ENCODE measurements at places on chromosomes 7 and 10. TPM values are rescaled to one million over a fixed set of nuclear protein-coding genes. Genes with fewer than 3 reads are reported as not detected.

DNA sequence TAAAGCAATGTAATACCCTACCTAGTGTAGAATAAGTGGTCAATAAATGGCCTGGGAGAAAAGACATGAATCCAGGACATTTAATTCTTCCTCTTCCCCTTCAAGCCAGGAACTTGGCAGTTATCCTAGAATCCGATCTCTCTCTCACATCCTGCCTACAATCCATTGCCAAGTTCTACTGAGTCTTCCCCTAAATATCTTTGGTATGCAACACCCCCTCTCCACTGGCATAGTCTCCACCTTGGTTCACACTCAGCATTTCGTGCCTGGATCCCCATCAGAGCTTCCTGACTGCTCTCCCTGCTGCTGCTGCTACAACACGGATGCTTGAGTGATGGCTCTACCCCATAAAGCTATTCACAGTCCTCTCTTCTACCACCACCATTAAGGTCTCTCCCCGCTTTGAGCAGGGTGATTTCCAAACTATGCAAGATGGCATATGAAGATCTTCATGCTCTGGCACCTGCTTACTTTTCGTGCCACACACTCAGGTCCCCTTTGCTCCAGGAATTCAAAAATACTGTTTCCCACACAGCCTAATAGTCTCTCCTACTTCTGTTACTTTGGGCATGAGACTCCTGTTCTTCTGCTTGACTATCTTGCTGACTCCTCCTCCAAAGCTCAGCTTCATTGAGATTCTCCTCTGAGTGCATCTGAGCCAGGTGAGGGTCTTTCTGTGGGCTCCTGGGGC lies 4.8 kb downstream of the ANK3 start:
- DNase-seq: no peak

GRCh38 chr7:15820319-15820718 lies 133.8 kb upstream of the MEOX2 start:
- no peak for DNase-seq

- no peak for DNase-seq
These were observed 13.8 kb downstream of the PTTG1IP2 start for GRCh38 chr7:90483251-90483650.

- no peak for DNase-seq
These were observed 98.8 kb downstream of the CACNB2 start for GRCh38 chr10:18238870-18239485.

GRCh38 chr7:138460649-138461607 lies 869 bp downstream of the TRIM24 start:
- DNase-seq: peak; percentile 66

DNA sequence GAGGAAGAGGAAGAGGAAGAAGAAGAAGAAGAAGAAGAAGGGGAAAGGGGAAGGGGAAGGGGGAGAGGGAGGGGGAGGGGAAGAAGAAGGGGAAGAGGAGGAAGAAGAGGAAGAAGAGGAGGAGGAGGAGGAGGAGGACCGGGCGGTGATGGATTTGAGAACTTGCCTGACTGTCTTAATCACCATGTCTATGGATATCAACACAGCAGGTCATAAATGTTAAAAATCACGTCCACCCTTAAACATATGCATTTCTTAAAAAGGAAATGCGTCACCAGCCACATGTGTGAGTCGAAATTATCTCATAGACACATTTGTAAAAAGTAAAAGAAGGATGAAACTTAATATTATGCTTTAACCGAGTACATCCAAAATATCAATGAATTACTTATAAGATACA lies 42.1 kb upstream of the INSIG1 start:
- no peak for DNase-seq

DNA sequence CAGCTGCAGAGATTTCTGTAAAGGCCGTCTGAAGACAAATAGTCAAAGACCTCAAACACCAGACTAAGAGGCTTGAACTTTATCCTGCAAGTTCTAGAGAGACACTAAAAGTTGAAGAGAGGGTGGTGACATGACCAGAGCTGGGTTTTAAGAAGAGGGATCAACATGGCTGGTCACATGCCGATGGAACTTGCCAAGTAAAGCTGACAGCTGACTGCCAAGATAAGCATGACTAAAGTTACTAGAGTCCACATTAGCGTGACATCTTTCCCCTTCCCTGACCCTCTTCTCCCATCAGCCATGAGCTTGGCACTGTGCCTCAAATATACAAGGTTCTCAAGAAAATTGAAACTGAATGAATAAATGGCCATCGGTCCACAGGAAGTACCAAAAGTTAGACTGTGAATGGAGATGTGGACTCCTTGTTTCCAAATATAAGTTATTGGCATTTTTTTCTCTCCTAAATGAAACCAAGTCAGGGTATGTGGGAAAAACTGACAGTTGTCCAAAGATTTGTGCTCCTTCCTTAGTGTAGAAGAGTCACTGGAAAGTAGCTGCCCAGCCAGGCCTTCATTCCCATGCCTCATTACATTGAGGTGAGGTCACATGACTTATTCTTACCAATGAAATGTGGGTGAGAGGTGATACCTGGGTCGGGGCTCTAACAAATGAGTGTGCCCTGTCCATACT lies 24.5 kb downstream of the XPNPEP1 start:
- DNase-seq: no peak

DNA sequence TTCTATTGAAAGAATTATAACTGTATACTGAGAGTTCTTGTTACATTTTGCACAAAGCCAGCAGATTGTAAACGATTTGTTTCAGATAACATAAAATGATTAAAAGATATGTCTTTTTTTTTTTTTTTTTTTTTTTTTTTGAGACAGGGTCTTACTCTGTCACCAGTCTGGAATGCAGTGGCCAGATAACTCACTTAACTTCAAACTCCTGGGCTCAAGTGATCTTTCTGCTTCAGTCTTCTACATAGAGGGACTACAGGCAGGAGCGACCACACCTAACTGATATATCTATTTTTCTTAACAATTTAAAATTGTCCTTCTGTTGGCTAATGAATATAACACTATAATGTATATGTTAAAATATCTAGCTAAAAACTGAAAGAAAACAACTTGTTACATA lies 317.3 kb upstream of the CACNA2D1 start:
- no peak for DNase-seq

DNA sequence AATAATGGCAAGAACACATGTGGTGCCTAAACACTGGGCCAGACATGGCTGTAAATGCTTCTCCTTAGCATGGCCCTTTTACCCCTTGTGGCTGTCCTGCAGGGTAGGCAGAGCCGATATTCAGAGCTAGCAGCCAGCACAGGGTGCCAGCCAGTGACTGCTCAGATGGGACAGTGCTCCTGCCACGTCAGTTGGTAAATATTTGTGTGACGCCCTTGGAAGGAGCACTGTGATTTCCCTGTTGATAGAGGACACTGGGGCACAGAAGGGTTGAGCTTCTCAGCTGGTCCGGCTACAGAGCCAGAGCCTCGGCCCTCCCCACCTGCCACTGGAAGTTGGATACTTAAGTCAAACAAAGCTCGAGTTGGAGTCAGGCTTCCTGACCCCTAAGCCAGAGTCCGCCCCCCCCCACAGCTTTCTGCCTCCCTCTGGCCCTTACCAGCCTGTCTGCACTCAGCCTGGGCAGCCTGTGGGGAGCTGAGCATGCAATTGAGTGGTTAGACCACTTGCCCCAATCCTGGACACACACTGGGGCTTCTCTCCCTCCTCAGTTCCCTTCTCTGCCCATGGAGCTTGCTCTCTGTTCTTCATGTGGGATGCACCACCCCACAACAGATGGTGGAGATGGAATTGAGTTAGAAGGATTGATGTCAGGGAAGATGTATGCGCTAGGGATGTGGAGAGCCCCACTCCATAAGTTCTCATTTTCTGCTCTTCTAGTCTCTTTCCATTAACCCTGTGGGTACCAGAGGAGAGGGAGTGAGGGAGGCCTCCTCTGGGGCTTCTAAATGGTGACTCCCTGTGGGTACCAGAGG lies 350.8 kb downstream of the PLXNA4 start:
- DNase-seq: no peak

GRCh38 chr7:155804431-155804831 lies 7.8 kb downstream of the SHH start:
- no peak for DNase-seq

DNA sequence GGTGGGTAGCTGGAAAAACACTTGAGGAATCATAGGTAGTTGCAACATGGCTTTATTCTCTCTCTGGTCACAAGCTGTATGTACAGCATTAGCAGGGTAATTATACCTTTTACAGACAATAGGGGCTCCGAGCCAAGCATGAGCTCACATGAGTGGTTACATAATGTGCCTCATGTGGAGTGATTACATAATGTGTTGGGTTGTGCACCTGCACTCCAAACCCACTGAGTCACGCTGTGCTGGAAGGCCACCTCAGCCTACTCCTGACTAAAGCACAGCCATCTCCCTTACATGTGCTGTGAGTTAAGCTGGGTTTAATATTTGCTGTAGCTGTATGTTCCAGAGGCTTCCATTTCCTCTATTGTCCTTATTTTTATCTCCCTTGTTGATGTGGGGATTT lies 348.7 kb upstream of the SEMA3C start:
- no peak for DNase-seq

DNA sequence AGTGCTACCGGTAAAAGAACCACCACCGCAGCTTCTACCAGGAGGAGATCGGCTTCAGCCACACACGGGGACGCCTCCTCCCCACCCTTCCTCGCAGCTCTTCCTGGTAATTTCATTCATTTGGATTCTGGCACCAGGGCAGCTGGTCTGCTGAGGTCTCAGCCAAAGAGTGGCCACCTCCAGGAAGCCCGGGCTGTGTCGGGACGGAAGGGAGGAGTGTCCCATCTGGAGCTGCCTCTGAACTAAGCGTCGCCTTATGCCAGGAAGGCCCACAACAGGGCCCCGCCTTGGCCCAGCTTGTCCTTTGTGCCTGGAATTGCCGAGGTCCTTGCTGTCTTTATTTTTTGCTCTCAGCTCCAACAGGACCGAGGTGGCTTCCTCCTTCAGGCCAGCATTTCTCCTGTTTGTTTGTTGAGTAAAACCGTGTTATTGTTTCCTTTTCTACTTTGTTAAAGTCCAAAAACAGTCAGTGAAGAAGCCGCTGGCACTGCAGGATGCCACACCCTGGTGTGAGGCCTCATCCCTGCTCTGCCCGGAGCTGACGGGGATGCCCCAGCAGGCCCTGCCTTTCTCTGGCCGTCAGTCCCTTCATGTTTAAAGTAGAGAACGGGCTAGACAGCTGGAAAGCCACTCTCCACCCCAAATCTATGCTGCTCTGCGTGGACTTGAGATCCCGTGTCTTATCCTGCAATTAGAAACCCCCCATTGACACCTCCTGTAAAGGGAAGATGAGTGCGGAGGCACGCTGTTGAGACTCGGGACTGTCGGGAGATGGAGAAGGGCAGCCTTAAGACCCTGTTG lies 24.5 kb upstream of the TTYH3 start:
- no peak for DNase-seq

- no peak for DNase-seq
These were observed 48.5 kb downstream of the CALD1 start for GRCh38 chr7:134827889-134828288.

GRCh38 chr7:33893377-33893776 lies 12.0 kb upstream of the BMPER start:
- no peak for DNase-seq

- no peak for DNase-seq
These were observed 782.0 kb downstream of the SUGCT start for GRCh38 chr7:40916813-40917212.

GRCh38 chr10:99682032-99682431 lies 22.7 kb downstream of the ENTPD7 start:
- DNase-seq: no peak

GRCh38 chr10:101529207-101529606 lies 58.9 kb downstream of the POLL start:
- no peak for DNase-seq

- no peak for DNase-seq
These were observed 125.0 kb upstream of the AKR1E2 start for GRCh38 chr10:4701016-4701415.

The HTR7 gene
- 3.0 TPM for total RNA-seq

The ZKSCAN1 gene
- total RNA-seq: 143 TPM

The ABCB4 gene
- 2.3 TPM for total RNA-seq

The SPDYE2B gene
- total RNA-seq: not detected

The HOXA9 gene
- 13.2 TPM for total RNA-seq

The CUBN gene
- total RNA-seq: 1.5 TPM

The NRP1 gene
- total RNA-seq: 51.2 TPM

The NCOA4 gene
- 72.3 TPM for total RNA-seq
